ENCODE measurements at places on chromosomes 1 and 21. TPM values are rescaled to one million over a fixed set of nuclear protein-coding genes. Genes with fewer than 3 reads are reported as not detected.
A peak's percentile ranks its signal among the peaks of the same experiment; 100 is the strongest.

DNA sequence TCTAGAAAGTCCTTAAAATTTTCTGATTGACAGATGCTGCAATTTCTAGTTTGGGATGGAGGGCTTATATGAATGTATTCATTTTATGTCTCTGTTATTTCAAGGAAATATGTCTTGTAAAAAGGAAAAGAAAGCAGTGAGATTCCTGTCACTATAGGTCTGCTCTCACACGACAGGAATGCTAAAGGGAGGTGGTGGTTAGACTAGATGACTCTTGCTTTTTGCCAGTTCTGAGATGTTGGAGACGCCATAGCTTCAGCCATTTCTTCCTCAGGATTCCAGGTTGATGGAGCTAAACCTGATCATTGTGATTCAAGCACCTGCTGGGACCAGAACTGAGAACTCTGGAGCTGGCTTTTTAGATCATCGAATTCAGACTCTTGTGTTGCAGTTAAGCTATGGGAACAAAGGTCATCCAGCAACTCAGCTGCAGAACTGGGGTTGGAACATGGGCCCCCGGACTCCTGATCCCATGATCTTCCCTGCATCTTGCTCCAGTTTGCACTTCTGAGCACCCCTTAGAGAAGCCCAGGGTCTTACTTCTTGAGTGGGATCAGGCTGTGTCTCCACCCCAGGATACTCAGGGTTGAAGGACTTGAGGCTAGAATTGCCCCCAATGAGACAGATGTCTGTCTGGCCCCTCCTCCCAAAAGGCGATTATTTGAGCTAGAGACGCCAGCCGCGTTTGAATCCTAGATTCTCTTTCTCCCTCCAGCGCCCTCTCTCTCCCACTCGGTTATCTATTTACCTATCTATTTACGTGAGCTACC is 46.7 kb upstream of the FOXO6 start:
- DNase-seq = no peak

DNA sequence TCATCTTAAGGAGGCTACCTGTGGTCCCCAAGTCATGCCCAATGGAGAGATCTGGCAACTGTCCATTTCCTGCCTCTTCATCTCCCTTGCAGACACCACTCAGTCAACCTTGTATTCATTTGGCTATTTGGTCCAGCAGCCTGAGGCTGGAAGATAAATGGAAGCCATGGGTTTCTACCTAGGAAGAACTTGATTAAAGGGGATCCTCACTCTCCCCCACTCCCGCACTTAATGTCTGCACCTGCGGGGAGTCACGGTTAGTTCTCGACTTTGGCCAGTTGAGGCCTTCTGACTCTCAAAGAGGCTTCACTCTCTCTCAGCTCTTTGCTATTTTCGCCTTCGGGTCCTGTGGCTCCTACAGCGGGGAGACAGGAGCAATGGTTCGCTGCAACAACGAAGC is 8.4 kb upstream of the ATXN7L2 start:
- no peak for DNase-seq

- no peak for DNase-seq
Observed at GRCh38 chr1:1182491-1183220, 9.0 kb downstream of the TTLL10 start.

DNA sequence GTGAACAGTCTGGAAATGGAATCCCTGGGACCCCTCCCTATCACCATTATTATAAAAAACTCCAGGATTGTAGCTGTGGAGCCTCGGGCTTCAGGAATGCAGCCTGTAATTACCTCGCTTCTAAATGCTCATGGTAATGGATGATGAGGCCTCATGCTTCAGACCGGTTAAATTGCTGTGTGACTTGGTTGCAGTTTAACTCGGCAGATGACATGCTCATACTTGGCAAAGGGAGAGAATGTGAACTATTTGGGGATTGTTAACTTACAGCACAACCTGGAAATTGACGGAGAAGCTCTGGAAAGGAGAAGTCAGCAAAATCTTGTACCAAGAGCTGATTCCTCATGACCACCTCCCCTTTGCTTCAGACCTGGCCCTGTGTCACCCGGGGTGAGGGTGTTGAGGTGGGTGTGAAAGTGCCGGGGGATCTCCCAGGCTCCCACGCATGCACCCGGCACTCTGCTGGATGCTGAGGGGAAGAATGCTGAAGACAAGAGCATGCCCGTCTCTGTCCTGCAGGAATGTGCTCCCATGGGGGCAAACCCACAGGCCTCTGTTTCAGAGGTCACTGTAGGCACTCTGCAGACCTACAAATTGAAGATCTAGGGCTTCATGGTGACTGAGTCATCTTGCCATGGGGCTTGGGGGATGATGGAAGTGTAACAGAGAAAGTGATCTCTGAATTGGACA is 364.8 kb downstream of the RPS6KC1 start:
- no peak for DNase-seq

GRCh38 chr1:235670157-235670776 is 20.7 kb upstream of the GNG4 start:
- no peak for DNase-seq

The ORC1 gene
- 15.6 TPM for total RNA-seq

DNA sequence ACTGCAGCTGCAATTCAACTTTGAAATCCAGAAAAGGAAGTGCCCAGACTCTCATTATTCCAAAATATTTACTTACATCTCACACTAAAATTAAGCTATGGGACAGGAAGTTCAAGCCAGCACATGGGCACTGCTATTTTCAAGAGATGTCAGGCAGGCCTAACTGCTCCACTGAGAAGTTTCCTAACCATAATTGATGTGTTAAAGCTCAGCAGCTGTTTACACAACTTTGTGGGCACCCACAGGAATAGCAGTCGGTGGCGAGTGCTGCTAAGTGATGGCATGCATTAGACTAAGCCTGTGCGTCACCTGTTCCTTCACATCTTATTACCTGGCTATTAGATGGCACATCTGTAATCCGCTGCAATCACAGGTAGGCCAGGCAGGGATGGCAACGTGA is 303.3 kb upstream of the DAB1 start:
- no peak for DNase-seq

DNA sequence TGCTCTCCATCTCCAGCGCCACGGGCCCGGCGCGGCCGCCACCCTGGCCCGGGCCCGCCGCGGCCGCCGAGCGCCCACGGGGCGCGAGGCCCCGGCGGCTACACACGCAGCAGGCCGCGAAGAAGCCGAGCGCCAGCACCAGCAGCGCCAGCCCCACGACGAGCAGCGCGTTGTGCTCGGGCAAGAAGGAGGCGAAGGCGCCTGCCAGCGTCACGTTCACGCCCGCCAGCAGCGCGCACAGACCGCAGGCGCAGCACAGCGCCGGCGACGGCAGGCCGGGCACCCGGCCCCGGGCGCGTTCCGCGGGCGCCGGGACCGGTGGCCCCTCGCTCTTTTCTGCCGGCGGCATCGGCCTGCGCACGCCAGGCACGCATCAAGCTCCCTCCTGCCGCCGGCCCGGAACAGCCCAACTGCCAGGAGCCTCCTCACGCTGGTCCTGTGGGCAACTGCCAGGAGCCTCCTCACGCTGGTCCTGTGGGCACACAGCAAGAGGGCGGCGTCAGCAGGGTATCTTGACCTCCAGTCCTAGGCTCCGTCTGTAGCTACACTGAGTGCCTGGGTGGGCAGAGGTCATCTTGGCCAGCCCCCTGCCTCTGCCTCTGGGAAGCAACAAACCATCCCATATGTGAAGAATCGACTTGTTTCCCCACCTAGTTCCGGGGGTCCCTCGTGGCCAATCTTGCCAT is 18.1 kb downstream of the KNCN start:
- no peak for DNase-seq

GRCh38 chr21:36236052-36236730 is 79.6 kb downstream of the DOP1B start:
- DNase-seq = no peak

The GBP4 gene
- total RNA-seq = not detected

DNA sequence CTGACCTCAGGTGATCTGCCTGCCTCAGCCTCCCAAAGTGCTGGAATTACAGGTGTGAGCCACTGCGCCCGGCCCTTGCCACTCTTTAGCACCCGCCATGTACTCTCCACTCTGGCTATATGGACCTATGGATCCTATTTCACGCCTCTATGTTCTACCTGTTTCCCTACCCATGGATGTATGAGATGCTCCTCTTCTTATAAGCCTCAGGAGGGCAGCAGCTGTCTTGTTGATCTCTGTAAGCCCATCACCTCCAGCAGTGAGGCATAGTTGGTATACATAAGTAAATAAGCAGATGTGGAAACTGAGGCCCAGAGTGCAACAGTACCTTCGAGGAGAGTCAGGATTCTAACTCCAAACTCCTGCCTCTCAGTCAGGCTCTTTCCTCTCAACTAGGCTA is 24.7 kb upstream of the ARTN start:
- DNase-seq = no peak

GRCh38 chr1:20058531-20058930 is 11.5 kb upstream of the PLA2G5 start:
- peak; percentile 71 for DNase-seq

The OPTC gene
- total RNA-seq = not detected

The PLPPR4 gene
- 0.26 TPM for total RNA-seq

GRCh38 chr1:205588636-205589035 is 43.2 kb downstream of the ELK4 start:
- DNase-seq = no peak

The CSF3R gene
- total RNA-seq = not detected

GRCh38 chr1:162388615-162389014 is 7.1 kb downstream of the C1orf226 start:
- DNase-seq = peak; percentile 90

DNA sequence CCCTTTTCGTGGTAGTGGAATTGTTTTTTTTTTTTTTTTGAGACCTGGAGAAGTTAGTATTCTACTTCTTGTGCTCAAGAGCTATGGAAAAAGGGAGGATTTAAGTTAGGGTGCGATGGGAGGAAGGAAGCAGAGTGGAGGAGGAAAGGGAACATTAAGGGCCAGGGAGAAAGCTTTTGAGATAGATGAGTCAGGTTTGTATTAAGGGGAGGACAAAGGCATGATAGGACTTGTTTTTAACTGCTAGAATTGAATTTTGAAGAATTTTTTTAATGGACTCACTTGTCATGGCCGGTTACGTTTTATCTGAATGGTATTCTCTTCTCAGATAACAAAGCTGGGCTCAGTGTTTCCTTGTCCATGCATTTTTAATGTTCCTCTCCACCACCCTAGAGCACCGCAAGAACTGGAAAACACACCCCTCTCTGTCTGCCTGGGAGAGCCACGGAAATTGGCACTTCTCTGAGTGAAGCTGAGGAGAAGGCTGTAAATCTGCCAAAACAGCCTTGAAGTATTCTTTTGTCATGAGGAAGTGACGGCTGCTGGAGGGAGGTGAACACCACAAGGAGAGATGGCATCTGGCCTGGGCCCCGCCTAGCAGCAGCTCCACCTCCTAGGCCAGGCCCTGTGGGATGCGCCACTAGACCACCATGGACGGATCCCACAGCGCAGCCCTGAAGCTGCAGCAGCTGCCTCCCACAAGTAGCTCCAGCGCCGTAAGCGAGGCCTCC is 3.5 kb downstream of the NIPAL3 start:
- DNase-seq = no peak

DNA sequence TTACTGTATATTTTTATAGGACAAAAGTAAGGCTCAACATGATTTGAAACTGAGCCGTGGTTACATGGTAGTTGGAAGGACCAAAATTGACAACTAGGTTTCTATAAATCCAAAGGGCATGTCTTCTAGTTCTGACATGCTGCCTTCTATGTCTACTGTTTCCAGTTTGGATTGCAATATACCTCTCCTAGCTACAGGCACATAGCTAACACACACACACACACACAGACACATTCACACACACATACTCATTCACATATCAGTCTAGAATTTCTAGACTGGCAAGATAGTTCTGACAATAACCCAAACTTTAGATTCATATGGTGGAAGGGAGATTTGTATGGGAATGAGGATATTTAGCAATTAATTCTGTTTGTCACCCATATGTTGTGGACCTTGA is 544.8 kb upstream of the CAMK1G start:
- DNase-seq = peak; percentile 38

GRCh38 chr1:80633947-80634706 is 1166.6 kb upstream of the ADGRL2 start:
- no peak for DNase-seq

Measured in LHCN-M2 (cell line).